ENCODE measurements at places on chromosomes 1 and 21. TPM values are rescaled to one million over a fixed set of nuclear protein-coding genes. Genes with fewer than 3 reads are reported as not detected.

GRCh38 chr1:8169364-8170058, 143.4 kb upstream of the ERRFI1 start:
- peak; percentile 74 for DNase-seq
- H3K27ac ChIP-seq, result peak overlapping the region; percentile 79
- peaks cover 28% of the 10 kb centered on the region for H3K4me1 ChIP-seq
- no peaks in the 10 kb centered on the region for H3K27me3 ChIP-seq
- no peaks in the 10 kb centered on the region for H3K36me3 ChIP-seq

- H3K27ac ChIP-seq, result peak overlapping the region; percentile 70
- H3K27me3 ChIP-seq, result peaks cover 7% of the 10 kb centered on the region
- DNase-seq, result no peak
- H3K4me3 ChIP-seq, result no peak overlapping the region
- H3K36me3 ChIP-seq, result no peaks in the 10 kb centered on the region
Measured at GRCh38 chr1:225446595-225446960, 18.7 kb upstream of the LBR start.

DNA sequence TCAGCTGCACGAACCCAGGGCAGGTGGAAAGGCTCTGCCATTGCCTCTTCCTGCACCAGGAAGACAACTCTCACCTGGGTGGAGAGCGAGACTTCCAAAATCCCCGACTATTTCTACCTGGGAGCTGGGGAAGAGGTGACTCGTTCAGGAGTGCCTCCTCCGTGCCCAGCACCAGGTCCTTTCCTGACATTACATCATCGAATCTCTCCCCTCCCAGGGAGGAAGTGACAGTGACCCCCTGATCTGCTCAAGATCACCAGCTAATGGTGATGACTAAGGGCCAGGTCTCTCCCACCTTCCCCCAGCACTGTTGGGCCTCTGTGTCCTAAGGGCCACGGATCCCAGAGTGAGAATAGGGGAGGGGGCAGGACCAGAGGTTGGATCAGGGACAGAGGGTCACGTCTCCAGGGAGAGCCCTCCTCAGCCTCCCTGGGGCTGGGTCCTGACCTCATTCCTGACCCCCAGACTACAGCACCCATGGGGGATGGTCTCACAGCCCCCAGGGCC, 6.8 kb downstream of the MEGF6 start:
- DNase-seq, result no peak
- H3K27ac ChIP-seq, result no peak overlapping the region
- no peaks in the 10 kb centered on the region for H3K36me3 ChIP-seq
- H3K4me1 ChIP-seq, result peaks cover 4% of the 10 kb centered on the region

DNA sequence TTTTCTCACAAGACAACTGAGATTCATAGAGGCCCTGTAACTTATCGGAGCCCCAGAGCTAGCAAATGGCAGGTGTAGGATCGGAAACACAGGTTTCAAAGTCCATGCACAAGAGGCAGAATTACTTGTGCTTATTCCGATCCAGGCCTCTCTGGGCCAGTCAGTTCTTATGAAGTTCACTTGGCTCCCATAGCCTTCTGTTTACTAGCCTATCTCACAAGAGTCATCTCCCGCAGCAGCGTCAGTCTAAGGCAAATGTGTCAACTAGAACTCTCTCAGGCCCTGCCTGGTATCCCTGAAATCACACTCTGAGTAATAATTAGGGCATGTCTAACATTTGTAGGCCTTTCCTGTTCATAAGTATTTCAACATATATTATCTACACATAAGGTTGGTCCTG, 43.3 kb downstream of the PHC2 start:
- DNase-seq, result no peak
- H3K27me3 ChIP-seq, result no peaks in the 10 kb centered on the region
- peaks cover 40% of the 10 kb centered on the region for H3K4me1 ChIP-seq
- H3K36me3 ChIP-seq, result no peaks in the 10 kb centered on the region

- DNase-seq, result no peak
- no peak overlapping the region for H3K4me3 ChIP-seq
- H3K36me3 ChIP-seq, result no peaks in the 10 kb centered on the region
- no peaks in the 10 kb centered on the region for H3K4me1 ChIP-seq
- peaks cover 6% of the 10 kb centered on the region for H3K27me3 ChIP-seq
Measured at GRCh38 chr21:36555199-36555800, 75.4 kb upstream of the CLDN14 start.

- no peaks in the 10 kb centered on the region for H3K4me1 ChIP-seq
- no peaks in the 10 kb centered on the region for H3K36me3 ChIP-seq
- no peak for DNase-seq
- no peak overlapping the region for H3K27ac ChIP-seq
- H3K4me3 ChIP-seq, result no peak overlapping the region
Measured at GRCh38 chr21:35871906-35872305, 188.4 kb downstream of the SETD4 start.

DNA sequence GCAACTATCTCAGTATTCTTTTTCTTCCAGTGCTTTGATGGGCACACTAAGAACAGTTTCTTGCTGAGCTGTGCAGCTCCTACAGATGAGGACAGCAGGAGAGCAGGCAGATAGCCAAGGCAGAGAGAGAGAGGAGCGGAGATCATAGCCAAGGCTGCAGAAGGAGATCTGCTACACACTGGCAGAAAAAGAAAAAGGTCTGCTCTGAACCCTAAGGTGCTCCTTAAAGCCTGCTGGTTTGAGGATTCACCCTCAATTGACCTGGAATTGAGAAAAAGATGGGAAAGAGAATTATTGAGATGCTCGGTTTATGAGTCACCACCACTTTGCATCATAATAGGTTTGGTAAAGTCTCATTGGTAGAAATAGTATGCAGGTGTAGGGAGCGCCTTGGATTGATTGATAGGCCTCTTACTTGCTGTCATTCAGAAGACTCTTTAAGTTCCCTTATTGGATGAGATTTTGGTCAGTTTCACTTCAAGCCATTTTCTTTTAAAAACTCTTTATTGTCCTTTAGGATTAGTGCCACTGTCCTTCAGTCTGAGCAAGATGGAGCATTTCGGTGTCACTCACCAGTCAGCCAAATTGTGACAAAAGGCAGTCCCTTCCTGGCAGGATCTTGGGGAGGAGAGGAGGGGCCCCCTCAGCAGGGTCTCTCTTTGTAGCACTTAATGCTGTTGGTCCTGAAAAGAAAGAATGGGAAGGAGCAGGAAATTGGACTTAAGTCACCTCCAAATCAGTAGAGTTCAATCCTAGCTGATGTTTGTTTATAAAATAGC, 685.0 kb downstream of the ADGRL2 start:
- H3K36me3 ChIP-seq, result no peaks in the 10 kb centered on the region
- no peak overlapping the region for H3K4me3 ChIP-seq
- H3K27ac ChIP-seq, result no peak overlapping the region
- no peaks in the 10 kb centered on the region for H3K27me3 ChIP-seq
- no peaks in the 10 kb centered on the region for H3K4me1 ChIP-seq

DNA sequence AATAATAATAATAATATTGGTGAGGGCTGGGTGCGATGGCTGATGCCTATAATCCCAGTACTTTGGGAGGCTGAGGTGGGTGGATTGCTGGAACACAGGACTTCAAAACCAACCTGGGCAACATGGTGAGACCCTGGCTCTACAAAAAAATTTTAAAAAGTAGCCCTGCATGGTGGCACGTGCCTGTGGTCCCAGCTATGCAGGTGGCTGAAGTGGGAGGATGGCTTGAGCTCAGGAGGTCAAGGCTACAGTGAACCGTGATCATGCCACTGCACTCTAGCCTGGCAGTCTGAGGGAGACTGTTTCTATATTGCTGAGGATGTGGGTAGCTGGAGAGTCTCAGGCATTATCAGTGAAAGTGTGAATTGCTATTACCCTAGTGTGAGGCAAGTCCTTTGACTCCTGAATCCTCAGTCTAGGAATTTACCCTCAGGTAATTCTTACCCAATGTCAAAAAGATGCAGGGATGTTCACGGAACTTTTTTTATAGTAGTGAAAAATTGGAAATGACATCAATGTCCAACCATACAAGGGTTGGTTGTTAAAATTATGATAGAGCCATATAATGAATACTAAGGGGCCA, 61.8 kb upstream of the RPL11 start:
- no peak overlapping the region for H3K27ac ChIP-seq
- DNase-seq, result no peak
- H3K4me3 ChIP-seq, result no peak overlapping the region
- no peaks in the 10 kb centered on the region for H3K36me3 ChIP-seq
- H3K4me1 ChIP-seq, result peaks cover 6% of the 10 kb centered on the region

DNA sequence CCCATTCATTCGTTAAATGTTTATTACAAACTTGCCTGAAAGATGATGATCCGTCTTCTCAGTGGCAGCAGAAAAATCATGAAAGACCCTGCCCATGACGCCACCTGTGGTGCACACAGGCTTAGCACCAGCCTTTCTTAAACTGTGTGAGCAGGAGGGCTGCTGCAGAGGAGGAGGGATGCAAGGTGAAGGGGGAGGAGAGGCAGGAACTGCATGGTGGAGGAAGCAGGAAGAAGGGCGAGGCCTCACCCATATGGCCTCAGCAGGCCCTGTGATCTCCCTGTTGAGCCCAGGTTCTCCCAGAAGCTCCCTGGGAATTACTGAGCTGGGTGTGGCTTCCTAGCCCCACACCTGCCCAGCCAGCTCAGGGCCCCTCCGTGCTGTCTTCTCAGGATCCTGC, 25.0 kb upstream of the RD3 start:
- no peaks in the 10 kb centered on the region for H3K36me3 ChIP-seq
- peaks cover 3% of the 10 kb centered on the region for H3K27me3 ChIP-seq
- H3K4me3 ChIP-seq, result no peak overlapping the region
- no peaks in the 10 kb centered on the region for H3K4me1 ChIP-seq
- no peak overlapping the region for H3K27ac ChIP-seq

- no peak overlapping the region for H3K4me3 ChIP-seq
- H3K4me1 ChIP-seq, result no peaks in the 10 kb centered on the region
- H3K27me3 ChIP-seq, result no peaks in the 10 kb centered on the region
- no peak for DNase-seq
Measured at GRCh38 chr1:213124590-213124989, 73.5 kb downstream of the RPS6KC1 start.

DNA sequence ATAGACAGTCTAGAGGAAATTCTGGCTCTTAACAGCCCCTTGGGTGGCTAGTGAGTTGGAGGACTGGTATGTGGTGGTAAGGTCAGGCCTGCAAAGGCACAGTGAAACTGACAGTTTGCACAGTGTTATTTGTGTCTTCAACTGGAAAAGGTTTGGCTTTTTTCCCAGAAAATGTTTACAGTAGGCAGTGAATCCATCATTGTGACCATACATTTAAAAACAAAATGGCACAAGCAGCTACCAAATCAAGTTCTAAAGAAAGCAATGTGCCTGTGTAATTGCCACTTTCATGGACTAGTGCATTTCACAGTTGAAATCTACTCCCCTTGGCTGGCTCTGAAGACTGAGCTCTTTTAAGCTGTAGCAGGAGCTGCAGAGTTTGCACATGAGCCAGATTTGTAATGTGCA, 24.8 kb downstream of the ATPAF1 start:
- peak overlapping the region; percentile 8 for H3K27ac ChIP-seq
- H3K36me3 ChIP-seq, result no peaks in the 10 kb centered on the region
- no peak overlapping the region for H3K4me3 ChIP-seq
- no peaks in the 10 kb centered on the region for H3K27me3 ChIP-seq
- no peak for DNase-seq

GRCh38 chr1:23799570-23800399, 769 bp downstream of the GALE start:
- peak overlapping the region; percentile 98 for H3K27ac ChIP-seq
- peaks cover 12% of the 10 kb centered on the region for H3K36me3 ChIP-seq
- peaks cover 16% of the 10 kb centered on the region for H3K4me1 ChIP-seq

- H3K4me3 ChIP-seq, result no peak overlapping the region
- H3K4me1 ChIP-seq, result no peaks in the 10 kb centered on the region
- no peak for DNase-seq
- no peaks in the 10 kb centered on the region for H3K27me3 ChIP-seq
- no peaks in the 10 kb centered on the region for H3K36me3 ChIP-seq
Measured at GRCh38 chr1:190436615-190437014, 41.0 kb downstream of the BRINP3 start.

DNA sequence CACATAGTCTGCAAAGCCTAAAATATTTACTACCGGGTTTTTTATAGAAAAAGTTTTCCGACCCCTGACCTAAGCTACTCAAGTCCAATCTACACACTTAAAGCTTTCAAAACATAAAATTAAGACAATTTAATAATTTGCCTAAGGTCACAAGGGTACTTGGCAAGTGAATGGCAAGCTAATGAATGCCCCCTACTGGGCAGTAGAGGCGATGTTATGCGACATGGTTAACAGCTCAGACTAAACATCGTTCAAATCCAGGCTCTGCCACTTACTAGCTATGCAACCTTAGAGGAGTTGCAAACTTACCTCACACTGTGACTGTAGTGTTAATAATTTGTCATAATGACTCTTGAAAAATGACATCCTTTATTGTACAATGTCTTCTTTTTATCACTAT, 317.2 kb upstream of the NFIA start:
- H3K27ac ChIP-seq, result no peak overlapping the region
- DNase-seq, result no peak
- H3K4me1 ChIP-seq, result no peaks in the 10 kb centered on the region

GRCh38 chr1:59601811-59602210, 212.9 kb upstream of the HOOK1 start:
- H3K4me1 ChIP-seq, result peaks cover 62% of the 10 kb centered on the region
- no peak overlapping the region for H3K4me3 ChIP-seq
- no peaks in the 10 kb centered on the region for H3K36me3 ChIP-seq

DNA sequence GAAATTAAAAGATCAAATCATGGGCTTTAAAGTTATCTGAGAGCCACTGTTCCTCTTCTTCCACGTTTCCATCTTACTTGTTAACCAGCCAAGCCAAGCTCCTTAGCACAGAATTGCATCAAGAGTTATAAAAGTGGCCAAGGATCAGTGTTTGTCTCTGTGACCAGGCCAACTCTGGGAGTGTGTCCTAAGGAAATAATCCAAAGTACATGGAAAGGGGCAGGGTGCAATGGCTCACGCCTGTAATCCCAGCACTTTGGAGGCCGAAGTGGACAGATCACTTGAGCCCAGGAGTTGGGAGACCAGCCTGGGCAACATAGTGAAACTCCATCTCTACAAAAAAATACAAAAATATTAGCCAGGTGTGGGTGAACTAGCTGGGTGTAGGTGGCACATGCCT, 10.0 kb upstream of the MPZL1 start:
- no peaks in the 10 kb centered on the region for H3K36me3 ChIP-seq
- H3K27ac ChIP-seq, result peak overlapping the region; percentile 13
- no peak for DNase-seq
- H3K27me3 ChIP-seq, result no peaks in the 10 kb centered on the region

GRCh38 chr1:178134061-178134460, 40.2 kb downstream of the RASAL2 start:
- no peaks in the 10 kb centered on the region for H3K27me3 ChIP-seq
- H3K4me3 ChIP-seq, result no peak overlapping the region
- peaks cover 11% of the 10 kb centered on the region for H3K4me1 ChIP-seq
- DNase-seq, result no peak
- no peaks in the 10 kb centered on the region for H3K36me3 ChIP-seq
- H3K27ac ChIP-seq, result no peak overlapping the region

KRTAP22-1 gene
- not detected for total RNA-seq

RBM11 gene
- total RNA-seq, result not detected

KCNA3 gene
- total RNA-seq, result 0.20 TPM

VSIG8 gene
- total RNA-seq, result not detected

EIF2D gene
- 23.7 TPM for total RNA-seq

PMVK gene
- total RNA-seq, result 4.6 TPM

FAM78B gene
- total RNA-seq, result 1.6 TPM

BACE2 gene
- 7.5 TPM for total RNA-seq

HPDL gene
- 2.3 TPM for total RNA-seq

HSD3B2 gene
- 0.66 TPM for total RNA-seq

SPRR2A gene
- not detected for total RNA-seq

LRRN2 gene
- total RNA-seq, result 0.88 TPM

All from gastrocnemius medialis (tissue), 4 donors.